ENCODE measurements at places on chromosomes 12 and 14.

GRCh38 chr14:99473458-99473857, 7.2 kb downstream of the SETD3 start:
- DNase-seq = no peak

DNA sequence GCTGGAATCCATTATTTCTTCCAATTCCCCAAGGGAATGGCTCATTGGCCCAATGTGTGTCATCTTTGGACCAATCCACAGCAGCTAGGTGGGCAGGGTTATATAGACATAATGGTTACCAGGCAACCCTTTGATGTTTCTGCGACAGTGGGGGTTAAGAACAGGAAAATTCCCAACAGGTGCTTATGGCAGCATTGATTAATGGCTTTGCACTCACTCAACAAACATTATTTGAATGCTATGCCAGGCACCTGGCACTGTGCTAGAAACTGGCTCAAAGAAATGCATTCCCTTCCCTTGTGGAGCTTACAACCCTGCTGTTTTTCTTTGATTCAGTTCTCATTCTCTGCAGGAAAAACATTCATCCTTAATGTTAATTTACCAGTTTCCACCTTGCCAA, 1221.0 kb downstream of the AACS start:
- DNase-seq = no peak

- DNase-seq = no peak
Observed at GRCh38 chr12:107196681-107197080, 103.3 kb upstream of the CRY1 start.

- no peak for DNase-seq
Observed at GRCh38 chr12:11607313-11608081, 42.0 kb upstream of the ETV6 start.

GRCh38 chr12:64636856-64637255, 26.6 kb downstream of the RASSF3 start:
- no peak for DNase-seq

- DNase-seq = no peak
Observed at GRCh38 chr12:118846416-118846815, 134.9 kb upstream of the SRRM4 start.

DNA sequence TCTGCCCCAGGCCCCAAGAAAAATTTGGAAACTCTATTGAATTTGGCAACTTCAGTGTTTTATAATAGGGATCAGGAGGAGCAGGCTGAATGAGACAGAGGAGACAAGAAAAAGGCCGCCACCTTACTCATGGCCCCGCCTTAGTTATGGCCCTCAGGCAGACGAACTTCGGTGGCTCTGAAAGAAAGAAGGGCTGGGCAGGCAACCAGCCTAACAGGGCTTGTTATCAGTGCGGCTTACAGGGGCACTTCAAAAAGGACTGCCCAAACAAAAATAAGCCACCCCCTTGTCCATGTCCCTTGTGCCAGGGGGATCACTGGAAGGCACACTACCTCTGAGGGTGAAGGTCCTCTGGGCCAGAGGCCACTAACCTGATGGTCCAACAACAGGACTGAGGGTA, 146.3 kb upstream of the ATF7IP start:
- DNase-seq = no peak

- DNase-seq = no peak
Observed at GRCh38 chr14:51341338-51341737, 101.3 kb downstream of the TMX1 start.

GRCh38 chr14:97061198-97061597, 264.0 kb downstream of the VRK1 start:
- no peak for DNase-seq

- no peak for DNase-seq
Observed at GRCh38 chr12:12018454-12018853, 52.3 kb upstream of the BCL2L14 start.

- no peak for DNase-seq
Observed at GRCh38 chr14:28877923-28878322, 111.3 kb downstream of the FOXG1 start.

DNA sequence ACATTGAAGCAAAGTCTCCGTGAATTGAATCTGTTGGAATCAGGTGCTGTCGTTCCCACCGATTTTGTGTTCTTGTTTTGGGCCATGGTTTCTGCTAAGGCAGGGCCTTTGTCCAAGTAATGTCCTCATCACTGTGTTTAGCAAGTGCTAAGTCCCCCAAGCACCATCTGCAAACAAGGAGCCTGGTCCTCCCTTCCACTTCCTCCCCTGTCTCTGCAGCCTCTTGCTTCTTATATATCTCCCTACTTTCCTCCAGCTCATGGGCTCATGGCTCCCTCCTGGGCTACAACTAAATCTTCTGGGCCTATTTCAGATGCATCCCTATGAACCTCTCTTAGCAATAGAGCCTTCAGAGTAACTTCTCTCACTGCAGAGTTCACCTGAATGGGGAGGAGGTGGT, 25.8 kb upstream of the CMKLR1 start:
- no peak for DNase-seq

DNA sequence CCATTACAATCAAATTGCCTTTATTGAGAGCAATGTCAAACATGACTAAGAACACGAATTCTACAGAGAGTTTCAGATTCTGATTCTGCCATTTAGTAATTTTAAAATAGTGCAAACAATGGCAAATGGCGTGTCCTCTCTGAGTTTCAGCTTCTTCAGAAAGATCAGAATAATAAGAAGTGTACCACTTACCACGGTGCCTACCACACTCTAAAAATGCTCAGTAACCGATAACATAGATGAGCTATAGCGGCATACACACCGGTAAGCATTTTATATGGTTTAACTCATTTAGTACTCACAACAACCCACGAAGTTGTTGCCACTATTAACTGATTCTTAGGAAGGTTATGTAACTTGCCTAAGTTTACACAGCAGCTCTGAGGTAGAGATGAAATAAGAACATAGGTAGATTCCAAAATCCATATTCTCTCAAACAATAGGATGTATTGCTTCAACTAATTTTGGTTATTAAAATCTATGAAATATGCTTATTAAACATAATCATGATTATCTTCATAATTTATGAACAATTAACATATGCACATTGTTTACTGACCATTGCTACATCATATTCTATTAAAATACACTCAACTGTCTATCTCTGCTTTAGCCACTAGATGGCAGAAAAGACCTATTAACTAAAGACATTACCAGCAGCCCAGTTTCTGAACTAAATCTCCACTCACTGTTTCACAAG, 38.3 kb downstream of the SLC6A15 start:
- DNase-seq = peak; percentile 55

DNA sequence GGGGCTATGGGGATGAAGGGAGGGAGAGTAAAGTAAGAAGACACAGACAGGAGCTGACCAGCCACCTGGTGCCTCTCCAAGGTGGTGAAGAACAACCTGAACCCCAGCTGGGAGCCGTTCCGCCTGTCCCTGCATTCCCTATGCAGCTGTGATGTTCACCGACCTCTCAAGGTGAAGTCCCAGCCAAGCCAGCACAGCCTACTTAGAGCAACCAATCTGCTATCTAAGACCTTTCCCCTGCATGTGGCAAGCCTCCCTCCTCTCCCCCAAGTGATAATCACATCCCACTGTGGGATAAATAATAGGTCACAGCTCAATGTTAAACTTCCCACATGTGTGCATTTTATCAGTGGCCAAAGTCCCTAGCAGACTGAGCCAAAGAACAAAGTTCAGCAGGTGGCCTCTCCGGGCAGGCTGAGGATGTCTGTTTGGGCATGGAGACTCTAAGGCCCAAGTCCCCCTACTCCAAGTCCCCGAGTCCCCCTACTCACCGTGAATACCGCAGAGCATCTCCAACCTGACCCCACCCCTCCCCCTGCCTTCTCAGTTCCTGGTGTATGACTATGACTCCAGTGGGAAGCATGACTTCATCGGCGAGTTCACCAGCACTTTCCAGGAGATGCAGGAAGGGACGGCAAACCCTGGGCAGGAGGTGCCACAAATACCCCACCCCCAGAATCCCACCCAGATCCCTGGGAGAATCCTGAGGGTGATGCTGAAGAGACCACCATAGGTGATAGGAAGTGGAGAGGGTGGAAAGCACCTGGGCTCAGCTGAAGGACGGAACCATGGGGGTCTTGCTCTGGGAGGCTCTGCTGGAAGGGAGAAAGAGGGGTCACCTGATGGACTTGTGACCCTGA, 3.5 kb downstream of the CPNE6 start:
- no peak for DNase-seq

DNA sequence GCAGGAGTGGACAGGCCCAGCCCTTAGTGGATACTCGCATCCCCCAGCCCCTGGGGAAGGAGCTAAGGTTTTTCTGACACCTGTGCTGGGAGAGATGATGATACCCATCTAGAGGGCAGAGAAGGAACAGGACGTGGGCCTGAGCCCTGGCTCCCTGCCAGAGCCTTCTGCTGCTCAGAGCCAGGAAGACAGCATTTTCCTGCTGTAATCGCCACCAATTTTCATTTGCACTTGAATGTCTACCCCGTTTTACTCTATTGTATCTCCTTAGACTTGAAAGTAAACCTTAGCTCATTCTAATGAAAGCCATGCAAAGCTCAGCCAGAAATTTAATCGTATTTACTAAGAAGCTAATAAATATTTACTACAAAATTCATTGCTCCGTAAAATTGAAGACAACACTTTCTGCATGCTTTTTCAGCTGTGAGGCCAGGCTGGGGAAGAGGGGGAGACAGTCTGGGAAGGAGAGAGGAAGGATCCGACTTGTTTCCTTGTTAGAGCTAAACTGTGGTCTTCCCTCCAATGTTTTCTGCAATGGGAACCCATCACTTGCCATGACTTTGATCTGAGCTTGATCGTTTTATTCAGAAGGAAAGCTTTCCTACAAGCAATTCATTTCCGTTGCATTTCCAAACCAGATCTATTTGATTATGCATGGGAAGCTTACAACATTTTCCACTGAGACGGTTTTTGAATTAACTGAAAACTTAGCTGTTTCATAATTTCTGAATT, 17.6 kb upstream of the TRAF3 start:
- no peak for DNase-seq

- DNase-seq = no peak
Observed at GRCh38 chr12:92123780-92124688, 21.6 kb downstream of the BTG1 start.

DNA sequence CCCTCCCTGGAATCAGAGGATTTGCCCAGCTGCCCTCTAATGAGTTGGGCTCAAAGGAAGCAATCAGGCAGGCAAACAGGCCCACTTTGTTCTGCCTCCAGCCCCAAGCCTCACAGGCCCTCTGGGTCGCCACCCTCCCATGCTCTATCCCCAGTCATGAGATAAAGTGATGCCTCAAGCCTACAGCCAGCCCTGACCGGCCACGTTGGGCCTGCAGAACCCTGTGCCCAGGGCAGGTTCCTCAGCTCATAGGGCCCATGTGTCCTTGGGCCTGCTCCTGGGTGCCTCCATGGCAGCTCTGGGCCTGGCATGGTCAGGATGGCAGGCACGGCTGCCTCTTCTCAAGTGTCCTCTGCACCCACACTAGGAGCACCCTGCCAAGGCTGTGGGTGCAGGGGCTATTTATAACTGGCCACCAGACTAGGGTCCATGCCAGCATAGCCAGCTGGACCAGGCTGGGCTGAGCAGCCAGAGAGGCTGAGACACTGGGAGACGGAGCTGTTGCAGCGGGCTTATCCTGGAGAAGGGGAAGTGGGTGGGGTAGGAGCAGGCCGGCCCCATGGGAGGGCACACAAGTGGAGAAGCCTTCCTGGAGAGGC, 20.2 kb downstream of the HDAC7 start:
- DNase-seq = no peak

DNA sequence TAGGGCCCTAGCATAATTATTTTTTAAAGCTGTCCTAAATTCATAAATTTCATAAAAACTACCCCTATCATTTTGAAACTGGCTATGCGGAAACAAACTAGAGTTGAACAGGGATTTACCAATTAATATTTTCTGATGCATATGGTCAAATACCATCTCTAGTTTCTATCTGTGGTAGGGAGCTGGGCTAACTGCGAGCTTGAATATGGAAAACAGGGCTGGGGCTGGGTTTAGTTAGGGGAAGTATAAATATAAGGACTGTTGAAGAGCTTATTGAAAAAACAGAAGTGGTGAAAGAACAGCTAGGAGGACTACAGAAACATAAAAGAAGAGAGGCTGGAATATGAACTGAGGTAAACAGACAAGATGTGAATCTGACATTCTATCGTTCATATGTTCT, 91.8 kb downstream of the SLC38A1 start:
- DNase-seq = no peak

DNA sequence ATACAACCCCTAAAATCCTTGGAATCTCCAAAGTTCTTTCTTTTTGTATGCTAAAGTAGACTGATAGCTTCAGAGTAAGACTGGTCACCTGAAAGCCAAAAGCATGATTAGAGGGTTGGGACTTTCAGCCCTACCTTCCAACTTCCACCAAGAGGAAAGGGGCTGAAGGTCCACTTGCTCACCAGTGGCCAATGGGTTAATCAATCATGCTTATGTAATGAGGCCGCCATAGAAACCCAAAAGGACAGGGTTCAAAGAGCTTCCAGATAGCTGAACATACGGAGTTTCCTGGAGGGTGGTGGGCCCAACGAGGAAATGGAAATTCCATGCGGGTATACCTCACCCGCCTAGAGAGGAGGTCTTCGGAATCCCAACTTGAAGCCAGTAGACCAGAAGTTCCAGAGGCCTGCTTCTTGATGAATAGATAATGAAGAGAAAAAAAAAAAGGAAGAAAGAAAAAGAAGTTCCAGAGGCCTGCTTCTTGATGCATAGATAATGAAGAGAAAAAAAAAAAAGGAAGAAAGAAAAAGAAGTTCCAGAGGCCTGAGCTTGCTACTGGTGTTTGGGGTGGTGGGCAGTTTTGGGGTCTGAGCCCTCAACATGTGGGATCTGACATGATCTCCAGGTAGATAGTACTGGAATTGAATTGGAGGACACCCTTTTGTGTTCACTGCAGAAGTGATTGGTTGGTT, 11.2 kb upstream of the BTG1 start:
- DNase-seq = no peak

GRCh38 chr12:84412226-84412625, 500.4 kb downstream of the SLC6A15 start:
- no peak for DNase-seq

DNA sequence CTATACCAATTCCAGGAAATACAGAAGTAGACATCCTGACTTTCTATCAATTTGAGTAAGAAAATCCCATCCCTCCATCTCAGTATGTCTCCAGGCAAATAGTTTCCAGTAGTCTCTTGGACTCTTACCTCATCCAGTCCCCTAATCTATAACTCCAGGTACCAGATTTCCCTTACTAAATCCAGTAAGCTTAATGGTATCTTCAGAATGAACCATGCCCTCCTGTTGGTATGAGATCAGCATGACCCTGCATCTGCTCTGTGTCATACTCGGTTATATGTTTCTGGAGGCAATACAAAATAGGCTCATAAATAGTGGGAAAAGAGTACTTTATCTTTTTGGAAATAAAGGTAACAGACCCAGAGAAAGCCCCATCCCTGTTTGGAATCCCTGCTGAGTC, 18.4 kb downstream of the PIGH start:
- no peak for DNase-seq
